Activated naive CD8-positive, alpha-beta T cell treated with anti-CD3 and anti-CD28 coated beads for 36 hours (primary cell): ENCODE measurements at places on chromosomes 1 and 21.

- DNase-seq = no peak
These were observed 473.4 kb downstream of the CAMTA1 start for GRCh38 chr1:7258589-7259135.

DNA sequence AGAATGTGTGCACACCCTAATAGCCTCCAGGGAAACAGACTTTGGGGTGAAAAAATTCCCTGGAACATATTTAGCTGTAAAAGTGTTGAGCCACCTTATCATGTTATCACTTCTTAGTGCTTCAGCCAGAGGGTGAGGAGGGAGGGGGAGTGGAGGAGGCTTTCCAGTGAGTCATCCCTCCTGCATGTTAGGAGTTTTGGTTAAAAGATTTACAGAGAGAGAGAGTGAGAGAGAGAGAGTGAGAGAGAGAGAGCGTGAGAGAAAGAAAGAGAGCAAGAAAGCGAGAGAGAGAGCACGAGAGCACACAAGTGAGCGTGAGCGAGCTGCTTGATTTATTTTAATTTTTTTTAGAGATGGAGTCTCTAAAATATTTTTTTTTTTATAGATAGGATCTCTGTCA is 13.5 kb upstream of the CACNA1E start:
- no peak for DNase-seq

GRCh38 chr1:67371681-67372080 is 58.5 kb downstream of the SERBP1 start:
- no peak for DNase-seq

- no peak for DNase-seq
These were observed 295.5 kb upstream of the PROX1 start for GRCh38 chr1:213692321-213692720.
